ENCODE measurements at places on chromosomes 6 and 20.

DNA sequence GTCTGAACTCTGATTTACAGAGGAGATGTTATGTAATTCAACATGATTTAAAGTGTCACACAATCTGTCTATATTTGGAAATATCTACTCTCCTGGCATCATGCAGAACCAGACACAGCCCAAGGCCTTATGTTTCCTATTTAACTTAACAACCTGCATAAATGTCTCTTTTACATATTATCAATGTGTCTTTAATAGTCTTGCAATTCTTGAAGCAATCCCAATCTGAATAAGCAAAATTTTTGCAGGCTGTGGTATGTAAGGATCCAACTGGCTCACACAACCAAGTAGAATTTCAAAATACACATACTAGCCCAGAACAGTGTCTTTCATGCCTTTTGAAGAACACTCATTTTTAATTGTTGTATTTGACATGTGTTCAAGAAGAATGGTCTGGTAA is 443.2 kb downstream of the MAFB start:
- no peak for DNase-seq

GRCh38 chr6:36560822-36561221 is 13.5 kb upstream of the STK38 start:
- DNase-seq = no peak

- DNase-seq = peak; percentile 67
Observed at GRCh38 chr6:71288228-71289038, at the start of gene OGFRL1. TSS of gene OGFRL1 (plus strand) at chr6:71288811. CDS start at chr6:71288937, 126 bp downstream.

DNA sequence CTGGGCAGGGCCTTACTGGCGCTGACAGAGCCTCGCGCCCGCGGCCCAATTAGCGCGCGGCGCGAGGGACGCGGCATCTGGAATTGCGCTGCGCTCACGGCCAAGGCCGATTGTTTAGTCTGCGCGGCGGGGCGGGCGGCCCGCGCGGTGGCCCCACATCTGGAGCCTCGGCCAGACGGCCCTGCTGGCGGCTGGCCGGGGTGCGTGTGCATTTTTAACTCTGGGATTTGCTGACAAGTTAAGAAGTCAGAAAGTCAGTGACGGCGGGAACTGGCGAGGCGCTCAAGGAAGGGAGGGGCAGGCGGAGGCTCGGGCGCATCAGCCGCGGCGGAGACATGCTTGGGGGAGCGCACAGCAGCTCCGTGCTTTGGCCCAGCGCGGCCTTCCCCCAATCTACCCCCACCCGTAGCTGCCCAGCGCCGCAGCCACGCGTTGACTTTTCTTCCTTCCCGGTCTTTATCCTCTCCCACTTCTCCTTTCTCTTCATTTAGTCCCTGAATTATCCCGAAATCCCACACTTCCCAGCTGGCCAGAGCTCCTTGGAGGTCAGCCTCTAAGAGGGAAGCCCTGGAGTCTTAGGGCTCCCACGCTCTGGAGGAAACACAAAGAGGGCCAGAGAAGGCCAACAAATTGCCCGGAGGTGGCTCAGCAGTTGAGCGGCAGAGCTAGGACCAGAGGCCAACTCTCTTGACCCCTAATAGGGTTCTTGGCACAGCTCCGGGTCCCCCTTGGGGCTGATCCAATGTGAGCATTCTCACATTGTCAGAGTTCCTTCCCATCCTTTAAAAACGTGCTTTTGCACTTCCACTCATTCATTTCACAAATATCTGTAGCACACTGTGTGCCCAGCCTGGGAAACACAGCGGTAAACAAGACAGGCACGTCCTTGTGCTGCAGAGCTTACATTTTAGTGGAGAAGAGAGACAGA is 40.8 kb upstream of the FOXP4 start:
- no peak for DNase-seq

- no peak for DNase-seq
Observed at GRCh38 chr6:148479497-148479896, 136.9 kb downstream of the SASH1 start.

- no peak for DNase-seq
Observed at GRCh38 chr6:72283571-72283970, 338.3 kb upstream of the KCNQ5 start.

DNA sequence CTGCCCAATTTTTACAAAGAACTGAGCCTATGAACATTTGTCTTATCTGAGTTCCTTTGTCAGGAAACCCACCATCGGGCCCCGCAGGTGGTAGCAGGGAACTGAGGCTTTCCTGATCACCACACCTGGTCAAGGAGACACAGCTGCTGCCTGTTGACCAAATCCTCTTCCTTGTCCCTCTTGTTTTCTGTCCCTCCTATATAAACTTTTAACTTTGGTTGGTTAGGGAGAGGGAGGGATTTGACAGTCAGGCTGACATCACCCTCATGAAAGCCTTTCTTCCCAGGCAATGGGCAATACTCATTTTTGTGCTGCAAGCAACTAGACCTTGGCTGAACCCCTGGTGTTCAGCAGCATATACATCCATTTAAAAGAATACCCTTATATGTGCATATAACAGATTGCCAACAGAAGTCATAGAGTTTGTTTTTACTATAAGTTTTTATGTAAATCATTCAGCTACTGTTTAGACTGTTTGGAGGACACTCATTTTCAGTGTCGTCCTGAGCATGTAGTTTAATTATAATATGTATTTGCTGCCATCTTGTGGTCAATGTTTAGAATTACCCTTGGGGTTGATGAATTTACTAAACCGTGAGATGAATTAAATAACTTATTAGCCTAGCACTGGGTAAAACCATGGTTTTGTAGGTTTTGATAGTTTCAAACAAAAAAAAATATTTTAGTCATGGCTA is 17.0 kb downstream of the CRISP1 start:
- DNase-seq = no peak

GRCh38 chr6:7770601-7771000 is 44.7 kb downstream of the BMP6 start:
- DNase-seq = no peak

DNA sequence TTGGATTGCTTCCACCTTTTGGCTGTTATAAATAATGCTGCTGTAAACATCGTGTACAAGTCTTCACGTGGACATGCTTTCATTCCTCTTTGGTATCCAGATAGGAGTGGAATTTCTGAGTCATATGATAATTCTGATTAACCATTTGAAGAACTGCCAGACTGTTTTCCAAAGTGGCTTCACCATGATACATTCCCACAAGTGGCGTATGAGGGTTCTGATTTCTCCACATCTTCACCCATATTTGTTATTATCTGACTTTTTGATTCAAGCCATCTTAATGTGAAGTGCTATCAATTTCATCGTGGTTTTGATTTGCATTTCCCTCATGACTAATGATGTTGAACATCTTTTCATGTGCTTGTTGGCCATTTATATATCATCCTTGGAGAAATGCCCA is 2.9 kb upstream of the SNRPB start:
- no peak for DNase-seq

- no peak for DNase-seq
Observed at GRCh38 chr20:25036331-25036936, 21.5 kb downstream of the ACSS1 start.

- no peak for DNase-seq
Observed at GRCh38 chr6:136426627-136427377, 123.4 kb downstream of the MAP7 start.

DNA sequence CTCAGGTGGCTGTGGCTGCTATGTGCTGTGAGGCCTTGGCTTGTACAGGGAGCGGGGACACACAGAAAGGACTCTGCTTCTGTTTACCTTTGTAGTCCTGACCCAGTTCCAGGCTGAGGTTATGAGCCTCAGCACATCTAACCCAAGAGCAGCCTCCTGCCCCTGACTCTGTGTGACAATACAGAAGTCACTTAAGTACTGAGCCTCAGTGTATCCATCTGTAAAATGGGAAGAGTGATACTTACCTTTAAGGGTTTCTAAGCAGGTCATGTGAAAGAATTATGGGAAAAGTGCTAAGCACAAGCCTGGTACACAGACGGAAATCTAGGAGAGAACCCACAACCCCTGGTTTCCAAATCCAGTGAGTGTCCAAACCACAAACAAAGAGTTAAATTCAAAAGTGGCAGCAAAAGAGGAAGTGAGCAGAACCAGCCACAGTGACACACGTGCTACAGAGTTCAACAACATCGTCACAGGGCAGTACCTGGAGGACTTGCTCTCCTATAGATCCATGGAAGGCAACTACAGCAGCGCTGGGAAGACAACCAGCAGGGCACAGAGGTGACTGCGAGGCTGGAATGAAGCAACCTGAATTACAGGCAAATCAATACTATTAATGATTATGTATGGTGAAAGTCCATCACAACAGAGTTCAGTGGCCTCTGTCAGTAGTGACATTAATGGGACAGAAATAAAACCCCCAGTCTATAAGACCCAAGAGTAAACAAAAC is 12.5 kb downstream of the TRIM26 start:
- no peak for DNase-seq

DNA sequence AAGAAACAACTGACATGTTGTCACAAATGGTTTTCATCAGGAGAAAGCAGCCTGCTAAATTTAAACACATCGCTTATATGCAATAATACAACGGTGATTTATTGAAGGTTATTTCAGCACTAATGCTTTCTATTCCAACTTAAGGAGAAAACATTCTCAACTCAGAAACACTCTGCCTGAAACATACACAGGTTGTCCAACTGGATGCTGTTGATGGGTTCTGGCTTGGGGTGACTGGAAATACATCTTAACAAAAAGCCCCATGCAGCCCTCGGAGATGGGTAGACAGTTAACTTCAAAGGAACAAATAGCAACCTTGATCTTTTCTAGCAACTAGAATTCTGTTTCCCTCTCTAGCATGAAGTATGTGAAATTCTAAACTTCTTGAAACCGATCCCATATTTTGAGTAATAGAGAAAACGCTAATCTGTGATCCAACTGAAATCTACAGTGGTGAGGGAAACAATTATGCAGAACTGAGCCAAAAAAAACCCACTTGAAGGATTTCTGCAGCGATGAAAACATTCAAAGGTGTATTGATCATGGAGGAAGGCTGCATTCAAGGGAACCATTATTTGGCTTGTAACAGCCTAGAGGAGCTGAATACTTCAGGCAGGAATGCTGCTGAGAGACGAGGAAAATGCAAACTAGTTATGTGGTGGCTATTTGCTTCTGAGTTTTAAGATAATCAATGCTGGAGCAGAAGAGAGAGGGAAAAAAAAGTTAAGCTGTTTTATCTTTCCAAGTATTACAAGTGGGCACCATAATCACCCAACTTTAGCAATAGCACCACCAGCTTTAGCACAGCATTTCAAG is 6.9 kb downstream of the ZMYND8 start:
- no peak for DNase-seq

- no peak for DNase-seq
Observed at GRCh38 chr6:102488729-102489128, 1095.2 kb downstream of the GRIK2 start.

DNA sequence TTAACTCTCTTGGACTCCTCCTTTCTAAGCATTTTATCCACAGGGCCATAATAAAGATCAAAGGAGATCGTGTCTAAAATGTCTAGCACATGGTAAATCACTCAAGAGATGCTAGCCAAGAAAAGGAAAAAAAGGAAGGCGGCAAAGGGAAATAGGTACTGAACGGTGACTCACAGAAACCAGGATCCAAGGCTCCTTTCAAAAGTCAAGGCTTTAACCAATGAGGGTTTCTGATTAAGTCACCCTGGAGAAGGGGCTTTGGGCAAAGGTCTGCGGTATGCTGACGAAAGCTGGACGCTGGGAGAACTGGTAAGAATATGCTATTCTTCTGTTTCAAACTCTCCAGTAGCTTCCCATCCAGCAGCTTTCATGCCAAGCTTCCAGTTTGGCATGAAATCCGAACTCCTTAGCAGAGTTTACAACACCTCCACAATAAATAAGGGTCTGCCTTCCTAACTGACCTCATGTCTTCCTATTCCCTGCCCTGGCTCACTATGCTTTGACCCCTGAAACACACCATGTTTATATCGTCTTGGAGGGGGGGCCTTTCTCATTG is 1.0 kb downstream of the TOMM34 start:
- DNase-seq = no peak

- DNase-seq = no peak
Observed at GRCh38 chr6:132333639-132334520, 67.4 kb downstream of the MOXD1 start.

DNA sequence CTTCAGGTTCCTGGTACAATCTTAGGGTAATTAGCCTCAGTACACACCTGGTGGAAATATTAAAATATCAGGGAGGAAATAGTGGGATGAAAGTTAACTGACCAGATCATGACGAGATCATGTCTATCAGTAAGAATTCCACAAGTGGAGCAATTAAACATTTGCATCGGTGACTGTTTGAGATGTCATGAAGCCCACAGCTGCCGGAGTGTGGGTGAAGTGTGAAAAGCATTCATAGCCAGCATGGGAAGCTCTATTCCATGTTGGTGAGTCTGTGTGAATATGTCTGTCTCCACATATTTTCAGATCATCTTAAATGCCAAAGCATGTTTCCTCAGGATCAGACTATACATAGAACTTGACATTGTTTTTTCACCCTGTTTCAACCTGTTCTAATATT is 142.8 kb downstream of the IPCEF1 start:
- no peak for DNase-seq

GRCh38 chr6:3063733-3064700 is 4.3 kb upstream of the RIPK1 start:
- peak; percentile 83 for DNase-seq

- DNase-seq = no peak
Observed at GRCh38 chr6:136952714-136953260, 30.7 kb downstream of the SLC35D3 start.

GRCh38 chr20:25738198-25738597 is 41.5 kb upstream of the ZNF337 start:
- no peak for DNase-seq

- DNase-seq = no peak
Observed at GRCh38 chr6:25318589-25318988, 39.4 kb downstream of the CARMIL1 start.

DNA sequence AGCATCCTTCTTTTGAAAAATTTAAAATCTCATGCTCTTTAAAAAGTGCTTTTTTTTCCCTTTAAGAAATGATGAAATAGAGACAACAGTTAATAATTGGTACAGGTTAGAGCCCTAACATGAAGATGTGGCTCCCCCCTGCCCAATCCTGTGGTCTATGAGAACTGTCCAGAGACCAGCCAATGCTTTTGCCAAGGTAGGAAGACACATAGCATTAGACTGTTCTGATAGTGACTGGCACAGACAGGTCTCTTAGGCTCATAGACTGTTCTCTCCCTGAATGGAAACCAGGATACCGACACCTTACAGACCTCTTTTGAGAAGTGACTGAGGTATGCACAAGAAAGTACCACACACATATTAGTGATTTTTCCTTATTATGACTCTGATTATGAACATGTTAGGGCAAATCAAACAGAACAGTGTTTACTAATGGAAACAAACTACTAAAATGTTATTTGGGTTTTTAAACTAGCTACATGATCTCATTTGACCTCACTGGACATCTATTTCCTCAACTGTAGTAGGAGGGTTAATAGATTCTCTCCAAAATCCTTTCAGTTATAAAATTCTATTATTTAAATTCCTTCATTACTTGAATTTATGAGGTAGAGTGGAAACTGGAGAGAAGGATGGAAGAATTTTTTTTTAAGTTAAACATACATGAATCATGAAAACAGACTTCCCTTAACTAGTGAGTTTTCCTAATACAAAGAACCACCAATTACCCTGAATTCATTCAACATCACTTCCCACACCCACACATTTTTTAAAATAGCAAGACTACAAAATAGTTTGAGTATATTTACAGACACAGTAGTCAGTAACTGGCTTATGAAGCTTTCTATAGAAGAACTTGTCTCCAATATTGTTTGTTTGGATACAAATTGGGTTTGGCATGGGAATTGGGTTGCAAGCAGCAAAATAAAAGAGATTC is 120.4 kb downstream of the OGFRL1 start:
- no peak for DNase-seq

All from CD4-positive, alpha-beta T cell (primary cell).